Progenitor cell of endocrine pancreas (in vitro differentiated cells): ENCODE measurements at places on chromosomes 5 and 9.

- DNase-seq, result no peak
These were observed 75.2 kb upstream of the SSBP2 start for GRCh38 chr5:81826128-81826527.

DNA sequence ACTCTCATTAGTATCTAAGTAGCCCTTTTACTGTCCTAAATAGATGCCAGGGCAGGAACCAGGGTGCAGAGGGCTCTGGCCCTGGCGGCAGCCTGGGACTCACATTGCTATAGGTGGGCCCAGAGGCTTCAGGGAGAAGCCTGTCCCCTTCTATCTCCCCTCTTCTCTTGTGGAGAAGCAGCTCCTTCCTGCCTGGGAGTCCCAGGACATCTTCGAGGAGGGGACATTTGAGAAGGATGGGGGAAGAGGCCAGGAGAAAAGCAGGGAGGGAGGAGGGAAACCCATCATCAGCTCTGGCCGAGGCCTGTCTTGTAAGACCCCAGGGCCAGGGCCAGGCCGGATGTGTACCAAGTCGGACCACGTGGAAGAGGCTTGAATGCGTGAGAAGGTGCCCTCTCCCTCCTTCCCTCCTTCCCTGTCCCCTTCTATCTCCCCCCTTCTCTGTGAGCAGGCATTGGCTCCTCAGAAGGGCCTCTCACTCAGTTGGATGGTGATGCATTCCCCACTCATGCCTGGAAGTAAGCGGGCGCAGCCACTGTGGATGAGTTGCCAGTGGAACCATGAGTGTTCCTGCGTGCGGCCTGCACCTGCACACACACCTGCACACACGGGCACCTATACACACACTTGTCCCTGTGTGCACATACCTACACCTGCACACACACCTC is 20.7 kb upstream of the LPCAT1 start:
- DNase-seq, result no peak

GRCh38 chr5:10229306-10230048 is 20.2 kb downstream of the ATPSCKMT start:
- DNase-seq, result no peak

DNA sequence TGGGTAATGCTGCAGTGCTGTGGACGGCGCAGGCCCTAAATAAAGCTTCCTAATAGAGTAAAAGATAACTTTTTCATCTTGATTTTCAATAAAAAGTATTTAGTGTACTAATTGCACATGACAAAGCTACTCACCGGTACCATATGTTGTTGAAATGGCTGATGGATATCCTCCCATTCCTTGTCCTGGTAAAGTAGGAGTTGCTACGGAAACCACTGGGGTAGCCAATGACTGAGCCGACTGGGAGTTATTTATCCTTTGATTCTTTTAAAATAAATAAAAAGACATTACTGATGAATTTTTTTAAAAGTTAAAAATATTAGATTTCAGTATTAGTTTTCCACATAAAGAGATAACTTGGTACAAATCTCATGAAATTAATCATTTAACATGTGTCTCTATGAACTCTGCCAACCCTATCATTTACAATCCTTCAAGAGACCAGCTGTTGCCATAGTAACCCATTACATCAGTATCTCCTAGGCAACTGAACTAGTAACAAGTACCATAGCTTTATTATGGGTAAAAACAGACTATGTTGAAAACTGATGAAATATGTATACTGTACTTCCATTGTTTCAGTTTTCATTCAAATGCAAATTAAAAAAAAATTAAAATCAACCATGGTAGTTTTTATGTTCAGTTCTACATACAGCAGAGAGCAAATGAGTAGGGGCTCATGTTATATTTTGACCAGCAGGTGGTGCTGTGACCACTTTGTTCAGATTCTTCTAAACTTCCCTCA is 153.7 kb downstream of the MEF2C start:
- peak; percentile 28 for DNase-seq

DNA sequence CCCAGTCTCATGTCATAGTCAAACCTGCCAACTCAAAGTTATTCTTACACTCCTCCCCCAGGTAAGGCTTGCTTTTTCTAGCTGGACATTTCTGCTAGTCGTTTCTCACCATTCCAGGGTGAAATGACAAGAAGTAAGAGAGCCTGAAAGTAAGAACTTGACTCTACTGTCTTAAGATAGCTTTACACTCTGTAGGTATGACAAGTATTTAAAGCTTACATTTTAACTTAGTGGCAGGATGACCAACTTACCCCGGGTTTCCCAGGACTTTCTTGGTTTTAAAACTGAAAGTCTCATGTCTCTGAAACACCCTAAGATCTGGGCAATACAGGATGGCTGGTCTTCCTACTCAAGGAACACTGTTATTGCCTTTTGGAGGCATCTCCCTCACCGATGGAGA is 67.5 kb upstream of the PIK3R1 start:
- no peak for DNase-seq

GRCh38 chr5:83711982-83712601 is 8.6 kb downstream of the HAPLN1 start:
- peak; percentile 22 for DNase-seq

- no peak for DNase-seq
These were observed 277.6 kb upstream of the ADAMTS16 start for GRCh38 chr5:4862500-4862899.

DNA sequence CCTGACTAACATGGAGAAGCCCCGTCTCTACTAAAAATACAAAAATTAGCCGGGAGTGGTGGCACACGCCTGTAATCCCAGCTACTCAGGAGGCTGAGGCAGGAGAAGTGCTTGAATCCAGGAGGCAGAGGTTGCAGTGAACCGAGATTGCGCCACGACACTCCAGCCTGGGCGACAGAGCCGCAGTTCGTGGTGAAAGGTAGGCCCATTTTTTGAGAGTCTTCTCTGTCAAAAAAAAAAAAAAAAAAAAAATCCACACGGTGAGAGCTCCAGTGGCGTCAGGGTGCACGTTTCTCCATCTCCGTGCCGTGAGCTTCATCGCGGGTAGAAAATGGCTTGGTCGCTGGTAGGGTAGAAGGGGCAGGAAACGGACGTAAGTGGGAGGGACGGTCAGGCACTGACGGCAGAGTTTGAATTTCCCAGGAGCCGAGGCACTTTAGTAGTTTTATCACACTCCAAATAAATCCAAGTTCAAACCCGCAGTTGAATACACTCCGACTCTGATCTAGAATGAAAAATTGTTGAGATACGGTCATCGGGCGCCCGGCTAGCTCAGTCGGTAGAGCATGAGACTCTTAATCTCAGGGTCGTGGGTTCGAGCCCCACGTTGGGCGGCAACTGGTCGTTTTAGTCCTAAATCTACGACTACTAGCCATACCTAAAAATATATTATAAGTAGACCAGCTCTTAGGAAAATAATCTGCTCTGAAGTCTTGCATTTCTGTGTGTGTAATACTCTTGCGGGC is 2.4 kb upstream of the TRIM7 start:
- DNase-seq, result no peak

- no peak for DNase-seq
These were observed 136.7 kb downstream of the GCNT1 start for GRCh38 chr9:76595645-76596044.

DNA sequence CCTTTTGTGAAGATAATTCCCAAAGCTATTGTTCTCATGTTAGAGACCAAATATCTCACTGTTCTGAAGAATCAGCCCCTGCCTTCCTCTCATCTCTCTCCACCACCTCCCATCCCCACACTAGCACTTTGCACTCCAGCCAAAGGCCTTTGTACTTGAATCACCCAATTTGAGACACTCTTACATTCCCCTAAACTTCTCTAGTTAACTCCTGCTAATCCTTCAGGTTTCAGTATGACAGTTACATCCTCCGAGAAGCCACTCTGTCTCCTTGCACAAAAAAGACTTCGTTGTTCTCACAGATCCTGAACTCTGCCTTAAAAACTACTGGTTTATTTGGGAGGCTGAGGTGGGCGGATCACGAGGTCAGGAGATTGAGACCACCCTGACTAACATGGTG is 227.5 kb downstream of the PIK3R1 start:
- DNase-seq, result no peak
